Urothelium cell line (cell line): ENCODE measurements at places on chromosomes 12 and 14.

DNA sequence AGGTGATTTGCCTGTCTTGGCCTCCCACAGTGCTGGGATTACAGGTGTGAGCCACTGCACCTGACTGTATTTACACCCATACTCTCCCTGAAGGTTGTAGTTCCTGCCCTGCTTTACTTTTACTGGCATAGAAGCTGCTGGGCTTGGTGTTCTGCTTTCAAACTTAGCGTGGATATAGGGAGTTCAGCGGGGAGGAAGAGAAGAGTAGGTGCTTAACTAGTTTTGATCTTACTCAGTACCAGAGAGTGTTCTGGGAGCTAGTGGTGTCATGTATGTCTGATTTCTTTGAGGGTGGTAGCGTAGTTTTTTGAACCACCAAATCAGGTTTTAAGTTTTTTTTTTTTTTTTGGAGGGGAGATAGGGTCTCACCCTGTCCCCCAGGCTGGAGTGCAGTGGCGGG is 13.8 kb downstream of the RCOR1 start:
- no peak for DNase-seq

DNA sequence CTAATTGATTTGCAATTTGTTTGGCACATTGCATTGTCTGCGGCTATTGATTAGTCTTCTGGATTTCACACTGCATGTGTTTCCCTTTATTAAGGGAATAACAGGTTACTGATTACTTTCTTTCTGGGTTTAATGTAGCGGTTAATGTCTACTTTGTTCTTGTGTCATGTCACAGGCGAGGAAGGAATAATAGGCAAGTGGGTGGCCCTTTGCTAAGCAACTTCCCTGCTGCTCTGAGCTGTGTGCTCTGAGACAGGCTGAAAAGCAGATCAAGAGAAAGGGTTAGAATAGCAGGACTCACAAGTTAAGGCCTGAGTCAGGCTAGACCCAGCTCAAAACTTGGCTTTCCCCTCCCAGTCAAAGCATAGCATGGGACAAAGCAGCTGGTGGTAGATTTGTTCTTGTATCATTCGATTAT is 77.2 kb downstream of the NKX2-1 start:
- no peak for DNase-seq

DNA sequence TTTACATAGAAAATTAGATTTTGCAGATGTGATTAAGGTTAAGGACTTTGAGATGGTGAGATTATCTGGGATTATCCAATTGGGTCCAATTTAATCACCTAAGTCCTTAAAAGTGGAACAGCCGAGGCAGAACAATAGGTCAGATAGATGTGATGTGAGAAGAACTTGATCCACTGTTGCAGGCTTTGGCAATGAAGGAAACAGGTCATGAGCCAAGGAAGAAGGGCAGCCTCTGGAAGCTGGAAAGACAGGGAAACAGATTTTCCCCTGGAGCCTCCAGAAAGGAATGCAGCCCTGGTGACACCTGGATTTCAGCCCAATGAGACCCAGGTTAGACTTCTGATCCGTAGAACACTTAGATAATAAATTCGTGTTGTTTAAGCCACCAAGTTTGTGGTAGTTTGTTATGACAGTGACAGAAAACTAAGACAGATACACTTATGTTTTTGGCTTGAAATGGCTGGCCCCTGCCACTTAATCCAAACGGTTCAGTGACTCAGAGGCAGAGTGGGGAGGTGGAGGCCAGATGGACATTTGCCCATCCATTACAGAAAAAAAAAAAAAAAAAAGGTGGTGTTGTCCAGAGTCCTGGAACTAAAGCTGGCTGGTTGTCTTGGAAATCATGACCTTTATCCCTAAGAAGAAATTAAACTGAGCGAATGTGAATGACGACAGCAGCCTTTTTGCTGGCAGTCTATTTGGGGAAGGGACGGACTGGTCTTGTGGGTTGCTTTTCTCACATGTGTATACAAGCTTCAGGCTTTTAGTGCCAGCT is 181.9 kb upstream of the NRXN3 start:
- DNase-seq: no peak

GRCh38 chr14:98101323-98101722 is 1170.7 kb downstream of the BCL11B start:
- no peak for DNase-seq

DNA sequence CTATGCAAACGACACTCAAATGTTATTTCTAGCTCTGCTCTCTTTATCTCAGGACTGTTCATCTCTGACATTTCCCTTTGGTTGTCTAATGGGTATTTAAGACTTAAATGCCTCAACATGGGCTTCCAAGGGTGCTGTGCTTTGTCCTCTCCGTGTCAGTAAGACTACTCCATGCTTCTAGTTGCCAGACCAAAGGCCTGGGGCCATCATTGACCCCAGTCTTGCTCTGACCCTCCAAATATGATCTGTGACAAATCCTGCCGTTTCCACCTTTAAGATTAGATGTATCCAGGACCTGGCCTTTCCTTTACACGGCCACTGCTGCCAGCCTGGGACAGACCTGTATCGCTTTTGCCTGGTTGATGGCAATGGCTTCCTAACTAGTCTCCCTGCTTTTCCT is 126.3 kb upstream of the DYRK2 start:
- no peak for DNase-seq

DNA sequence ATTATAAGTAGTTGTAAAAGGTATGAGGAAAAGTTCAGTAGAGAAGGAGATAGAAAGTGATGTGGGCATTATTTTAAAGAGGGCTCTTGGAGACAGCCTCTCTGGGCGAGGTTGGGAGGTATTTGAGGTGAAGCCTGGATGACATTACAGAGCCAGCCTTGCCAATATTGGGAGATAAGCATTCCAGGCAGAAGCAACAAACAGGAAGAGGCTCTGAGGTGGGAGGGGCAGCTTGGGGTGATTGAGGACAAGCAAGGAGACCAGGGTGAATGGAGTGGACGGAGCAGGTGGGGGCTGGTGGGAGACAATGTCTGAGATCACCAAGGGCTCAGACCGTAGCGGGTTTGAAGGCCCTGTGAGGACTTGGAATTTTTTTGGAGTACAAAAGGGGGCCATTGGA is 87.3 kb downstream of the DYRK2 start:
- no peak for DNase-seq

DNA sequence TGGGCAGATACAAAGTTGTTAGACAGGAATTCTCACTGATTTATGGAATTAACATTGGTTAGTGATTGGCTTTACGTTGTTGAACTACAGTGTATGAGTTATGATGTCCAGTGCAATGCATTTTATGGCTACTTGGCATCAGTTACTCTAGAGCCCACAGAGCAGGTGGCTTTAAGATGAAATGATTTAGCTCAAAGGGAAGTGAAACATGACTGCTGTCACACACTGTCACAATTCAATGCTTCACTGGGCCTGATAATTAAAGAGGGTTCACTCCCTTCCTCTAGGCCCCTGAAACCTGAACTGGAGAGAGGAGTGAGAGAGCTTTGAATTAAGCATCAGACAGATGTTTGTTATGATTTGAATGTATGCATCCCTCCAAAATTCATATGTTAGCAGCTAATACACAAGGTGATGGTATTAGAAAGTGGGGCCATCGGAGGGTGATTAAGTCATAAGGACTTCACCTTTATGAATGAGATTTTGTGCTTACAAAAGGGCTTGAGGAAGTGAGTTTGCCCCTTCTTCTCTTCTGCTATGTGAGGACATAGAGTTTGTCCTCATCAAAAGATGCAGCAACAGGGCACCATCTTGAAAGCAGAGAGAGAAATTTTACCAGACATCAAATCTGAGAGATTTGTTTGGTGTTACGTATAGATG is 175.8 kb upstream of the GRIN2B start:
- no peak for DNase-seq

DNA sequence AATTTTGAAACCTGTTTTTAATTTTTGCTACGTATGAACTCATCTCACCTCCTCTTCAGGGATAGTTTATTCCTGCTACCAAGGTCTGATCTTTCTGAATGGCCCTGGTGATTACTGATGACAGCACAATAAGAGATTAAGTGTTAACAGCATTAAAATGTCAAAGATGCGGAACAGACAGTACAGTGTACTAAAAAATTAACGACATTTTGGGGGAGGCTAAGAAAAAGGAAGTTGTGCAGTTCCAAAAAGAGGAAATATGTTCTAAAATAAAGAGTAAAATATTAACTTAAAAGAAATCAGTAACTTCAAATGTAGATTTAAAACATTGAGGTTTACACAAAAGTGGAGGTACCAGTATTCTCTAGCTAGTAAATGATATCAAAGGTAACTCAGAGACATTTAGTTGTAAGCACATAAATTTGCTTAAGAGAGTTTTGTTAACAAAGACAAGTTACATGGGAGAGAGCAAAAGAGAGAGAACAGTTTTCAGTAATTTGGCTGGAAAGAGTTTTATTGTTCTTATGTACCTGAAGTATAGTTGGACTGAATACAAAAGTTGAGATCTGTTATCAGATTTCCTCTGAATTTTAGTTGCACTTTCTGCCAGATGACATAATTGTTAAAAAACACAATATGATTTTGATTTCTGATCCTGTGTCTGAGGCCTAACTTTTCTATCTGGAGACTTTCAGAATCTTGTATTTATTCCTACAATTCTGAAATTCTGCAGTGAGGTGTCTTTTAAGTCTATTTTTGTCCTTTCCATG is 4.2 kb upstream of the CLECL1 start:
- DNase-seq: no peak

GRCh38 chr12:86523844-86524243 is 267.7 kb upstream of the MGAT4C start:
- no peak for DNase-seq

- no peak for DNase-seq
These were observed 42.8 kb downstream of the ZNF664 start for GRCh38 chr12:124015494-124016461.

DNA sequence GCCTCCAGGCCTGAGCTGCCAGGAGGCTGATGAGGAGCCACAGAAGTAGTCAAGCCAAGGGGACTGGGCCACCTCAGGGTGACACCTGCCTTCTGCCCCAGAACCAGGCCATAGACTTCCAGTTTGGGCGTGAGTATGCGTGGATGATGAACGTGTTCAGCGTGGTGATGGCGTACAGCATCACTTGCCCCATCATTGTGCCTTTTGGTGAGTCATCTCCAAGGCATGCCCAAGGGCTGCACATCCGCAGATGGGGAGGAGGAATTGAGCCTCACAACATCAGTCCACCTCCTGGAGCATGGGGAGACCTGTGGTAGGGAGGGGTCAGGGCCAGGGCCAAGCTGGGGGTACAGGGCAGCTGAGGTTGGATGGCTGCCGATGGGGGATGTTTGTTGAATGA is 22.3 kb downstream of the NGB start:
- peak; percentile 75 for DNase-seq

DNA sequence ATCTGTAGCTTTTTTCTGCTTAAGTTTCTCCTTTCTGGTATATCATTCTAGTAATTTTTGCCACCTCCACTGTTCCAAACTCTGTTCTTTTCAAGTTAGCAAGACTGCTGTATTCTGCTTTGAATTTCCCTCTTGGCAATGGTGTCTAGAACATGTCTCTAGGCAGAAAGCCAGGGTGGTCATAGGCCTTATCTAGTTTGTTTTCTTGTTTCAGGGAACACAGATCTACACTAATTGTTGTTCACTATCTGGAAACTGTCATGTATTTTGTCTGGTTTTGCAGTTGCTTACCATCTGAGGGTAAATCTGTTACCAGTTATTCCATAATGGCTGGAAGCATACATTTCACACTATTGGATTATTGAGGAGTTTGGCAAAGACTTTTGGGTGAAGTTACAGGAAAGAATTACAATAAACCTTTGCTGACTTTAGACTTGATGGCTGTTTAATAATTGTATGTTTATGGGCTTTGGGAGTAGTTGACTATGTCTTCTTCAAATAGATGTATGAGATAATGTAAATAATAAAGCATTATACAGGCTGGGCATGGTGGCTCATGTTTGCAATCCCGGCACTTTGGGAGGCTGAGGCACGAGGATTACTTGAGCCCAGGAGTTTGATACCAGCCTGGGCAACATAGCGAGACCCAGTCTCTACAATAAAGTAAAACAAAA is 41.4 kb downstream of the FUT8 start:
- no peak for DNase-seq

DNA sequence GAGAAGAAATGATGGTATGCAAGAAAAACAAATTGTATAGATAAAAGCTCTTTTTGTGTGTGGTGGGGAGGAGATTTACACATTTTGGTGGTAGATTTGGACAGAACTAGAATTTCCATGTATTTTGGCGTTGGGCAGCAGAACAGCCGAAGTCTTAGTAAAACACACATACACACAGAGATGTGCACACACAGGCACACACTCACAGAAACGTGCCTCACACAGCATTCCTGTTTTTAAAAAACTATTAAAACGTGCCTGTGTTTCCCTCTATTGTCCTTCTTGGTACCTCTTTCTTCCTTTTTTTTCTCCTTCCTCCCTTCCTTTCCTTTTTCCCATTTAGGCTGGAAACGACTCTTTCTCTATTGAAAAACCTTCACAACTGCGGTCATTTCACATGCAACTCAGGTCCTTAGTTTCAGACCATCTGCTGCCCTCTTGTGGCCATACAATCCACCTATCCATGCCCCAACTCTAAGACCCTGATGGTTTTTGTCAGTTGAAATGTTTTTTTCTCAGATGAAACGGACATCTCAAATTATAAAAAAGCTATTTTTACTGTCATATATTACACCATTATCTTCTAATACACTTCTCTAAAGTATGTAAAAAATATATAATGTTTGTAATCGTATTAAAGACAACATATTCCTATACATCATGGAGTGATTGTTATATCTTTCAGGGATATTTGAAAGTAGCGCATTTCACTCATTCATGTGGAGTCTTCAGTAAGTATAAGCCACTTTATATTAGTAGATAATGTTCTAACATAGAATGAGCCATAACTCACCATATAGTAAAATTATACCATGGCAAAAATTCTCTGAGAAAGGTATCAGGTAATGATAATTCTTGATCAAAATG is 386.7 kb upstream of the NOVA1 start:
- DNase-seq: peak; percentile 18

DNA sequence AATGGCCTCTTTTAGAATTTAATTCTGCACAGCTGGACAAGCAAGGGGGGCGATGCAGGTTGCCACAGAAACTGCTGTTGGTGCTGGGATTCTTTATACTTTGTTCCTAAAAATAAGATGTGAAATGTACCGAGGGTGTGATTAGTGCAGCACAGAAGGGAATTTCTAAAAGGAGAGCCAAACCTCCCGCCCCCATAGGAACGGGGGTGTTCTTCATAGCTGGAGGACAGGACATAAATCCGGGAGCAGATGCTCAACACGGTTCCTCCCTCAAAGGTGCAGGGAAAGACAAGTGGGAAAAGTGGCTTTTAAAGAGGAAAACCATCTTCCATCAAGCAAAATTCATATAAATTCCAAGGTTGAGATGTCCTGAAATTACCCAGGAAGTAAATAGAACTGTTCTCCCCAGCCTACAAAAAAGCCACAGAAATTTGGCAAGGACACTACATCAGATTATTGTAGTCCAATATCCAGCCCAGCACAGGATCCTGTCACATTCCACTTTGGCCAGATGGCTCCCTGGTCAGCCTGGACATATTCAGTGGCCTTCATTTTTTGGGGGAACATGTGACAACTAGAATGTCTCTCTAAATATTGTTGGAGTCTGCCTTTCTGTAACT is 51.4 kb upstream of the TMX1 start:
- no peak for DNase-seq

GRCh38 chr14:68714991-68715924 is 77.6 kb downstream of the ZFP36L1 start:
- no peak for DNase-seq
